ENCODE measurements at places on chromosomes 7 and 10.
A peak's percentile ranks its signal among the peaks of the same experiment; 100 is the strongest.

DNA sequence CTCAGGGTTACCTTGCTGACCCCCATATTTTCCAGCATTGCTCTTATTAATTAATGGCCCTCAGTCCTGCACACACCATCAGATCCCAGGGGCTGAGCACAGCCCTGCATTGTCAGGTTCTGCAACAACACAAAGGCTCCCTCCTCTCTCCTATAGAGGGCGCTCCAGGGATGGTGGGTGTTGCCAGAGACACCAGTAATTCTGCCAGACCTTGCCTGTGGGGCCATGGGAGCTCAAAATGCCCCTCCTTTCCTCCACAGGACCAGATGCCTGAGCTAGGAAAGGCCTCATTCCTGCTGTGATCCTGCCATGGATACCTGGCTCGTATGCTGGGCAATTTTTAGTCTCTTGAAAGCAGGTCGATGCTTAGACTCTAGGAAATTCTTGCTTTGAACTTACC is 42.8 kb upstream of the PRSS58 start:
- no peak for DNase-seq

DNA sequence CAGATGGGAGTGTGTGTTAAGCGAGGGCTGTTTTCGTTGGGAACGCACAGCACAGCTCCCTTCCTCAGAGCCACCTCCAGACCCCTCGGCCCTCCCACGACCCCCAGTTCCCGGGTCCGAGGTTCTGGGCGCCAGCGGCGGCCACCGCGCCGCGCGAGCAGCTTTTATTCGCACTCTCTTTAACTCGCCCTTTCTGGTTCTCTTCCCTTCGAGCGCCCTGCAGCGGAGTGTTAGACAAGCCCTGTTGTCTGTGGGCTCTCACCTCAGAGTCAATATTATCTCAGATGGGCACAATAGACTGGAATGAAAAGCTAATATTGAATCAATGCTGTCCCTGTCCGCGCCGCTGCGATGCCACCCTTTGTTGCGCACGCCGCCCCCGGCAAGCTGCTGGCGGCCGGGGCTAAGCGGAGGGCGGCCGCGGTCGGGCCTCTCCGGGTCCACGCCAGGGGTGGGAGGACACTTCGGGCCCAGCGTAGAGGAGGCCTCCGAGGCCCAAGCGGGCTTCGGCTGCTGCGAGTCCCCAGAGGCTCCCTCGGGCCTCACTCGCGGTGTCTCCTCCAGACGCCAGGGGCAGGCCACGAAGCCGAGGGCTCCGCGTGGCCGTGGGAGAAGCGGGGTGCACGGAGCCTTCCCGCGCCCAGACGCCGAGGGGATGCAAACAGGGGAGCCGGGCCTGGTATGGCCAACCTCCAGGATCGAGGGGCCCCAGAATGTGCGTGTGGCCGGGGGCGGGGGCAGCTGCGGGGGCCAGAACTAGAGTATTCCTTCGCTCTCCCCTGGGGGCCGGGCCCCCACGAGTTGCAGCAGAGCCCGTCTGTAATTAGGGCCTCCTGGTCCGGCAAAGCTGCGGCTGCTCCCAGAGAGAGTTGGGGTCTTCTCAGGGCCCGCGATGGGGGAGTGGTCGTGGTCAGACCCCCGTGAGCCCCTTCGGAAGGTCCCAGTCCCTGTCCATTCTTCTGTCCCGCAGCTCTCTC is 7.9 kb upstream of the EMX2 start:
- DNase-seq, result no peak

GRCh38 chr10:52682766-52683165 is 89.8 kb downstream of the MBL2 start:
- no peak for DNase-seq

GRCh38 chr10:23412223-23412622 is 26.7 kb upstream of the OTUD1 start:
- DNase-seq, result peak; percentile 22

DNA sequence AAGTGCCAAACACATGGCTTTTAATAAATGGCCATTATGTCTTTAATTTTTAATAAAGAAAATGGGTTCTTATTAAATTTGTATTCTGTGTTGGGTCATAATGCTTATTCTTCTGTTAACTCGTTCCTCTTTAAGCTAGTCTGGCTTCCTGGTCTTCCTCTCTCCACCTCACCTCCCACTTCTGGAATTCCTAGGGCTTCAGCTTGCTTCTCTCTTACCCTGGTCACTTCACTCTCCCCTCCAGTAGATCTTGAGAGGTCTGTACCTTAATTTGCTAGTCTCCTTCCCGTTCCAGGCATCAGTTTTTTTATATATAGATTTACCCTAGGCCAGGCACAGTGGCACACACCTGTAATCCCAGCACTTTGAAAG is 111.2 kb downstream of the RALA start:
- DNase-seq, result no peak

GRCh38 chr10:3040069-3040468 is 27.3 kb upstream of the PFKP start:
- DNase-seq, result no peak

GRCh38 chr7:122770686-122771335 is 68.1 kb upstream of the RNF148 start:
- no peak for DNase-seq

- no peak for DNase-seq
These were observed 23.1 kb downstream of the KLF6 start for GRCh38 chr10:3761904-3762303.

DNA sequence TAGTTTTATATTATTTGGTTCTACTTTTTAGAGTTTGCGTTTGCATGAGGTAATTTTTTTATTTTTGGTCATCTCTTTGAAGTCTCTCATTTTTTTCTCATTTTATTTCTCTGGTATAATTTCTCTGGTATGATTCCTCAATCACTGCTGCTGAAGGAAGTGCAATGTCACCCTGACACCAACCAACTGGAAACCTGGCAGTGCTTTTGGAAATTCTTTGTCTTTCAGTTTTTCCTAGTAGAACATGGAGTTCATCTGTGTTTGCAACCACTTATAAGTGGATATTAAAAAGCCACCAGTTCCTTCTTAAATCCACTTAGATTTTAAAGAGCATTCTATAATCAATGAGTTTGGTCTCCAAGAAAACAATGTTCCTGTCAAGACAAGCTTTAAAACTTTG is 291.8 kb downstream of the PRKG1 start:
- DNase-seq, result no peak

GRCh38 chr7:151060113-151060415 is 675 bp downstream of the SLC4A2 start:
- no peak for DNase-seq

DNA sequence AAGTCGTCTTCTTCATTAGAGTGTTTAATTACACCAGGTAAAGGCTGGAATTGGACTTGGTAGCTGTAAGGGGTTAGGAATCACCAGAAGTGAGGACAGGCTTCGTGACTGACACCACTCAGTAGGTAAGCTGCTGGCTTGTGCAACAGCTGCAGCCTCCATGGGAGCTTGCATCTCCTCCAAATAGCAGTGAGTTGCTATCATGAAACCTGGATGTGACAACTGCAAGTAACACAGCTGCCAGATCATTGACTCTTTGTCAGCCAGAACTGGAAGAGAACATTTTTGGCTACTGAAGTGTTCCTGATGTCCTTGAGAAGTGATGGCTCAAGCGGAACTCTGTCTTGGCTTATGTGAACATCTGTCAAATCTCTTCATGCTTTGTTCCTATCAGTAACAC is 64.1 kb upstream of the MSRB2 start:
- no peak for DNase-seq

DNA sequence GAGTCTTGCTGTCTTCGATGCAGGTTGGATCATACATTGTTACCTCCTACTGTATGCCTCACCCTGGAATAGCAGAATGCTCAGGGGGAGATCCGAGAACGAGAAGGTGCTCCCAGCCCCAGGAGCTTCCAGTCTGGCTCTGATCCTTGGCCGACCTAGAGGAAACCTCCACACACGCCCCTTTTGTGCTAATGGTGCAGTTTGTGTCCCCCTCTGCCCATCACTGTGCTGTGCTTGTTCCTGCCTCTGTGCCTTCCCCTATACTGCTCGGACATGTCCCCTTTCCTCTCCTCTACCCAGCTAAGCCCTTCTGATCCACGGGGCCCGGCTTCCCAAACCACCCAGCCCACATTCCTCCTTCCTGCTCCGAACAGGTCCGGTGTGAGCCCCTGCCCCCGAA is 32.5 kb downstream of the ZNF775 start:
- no peak for DNase-seq

- DNase-seq, result no peak
These were observed 96.4 kb upstream of the ETV1 start for GRCh38 chr7:14085901-14086300.

GRCh38 chr7:27235387-27236311 is 7.0 kb upstream of the EVX1 start:
- DNase-seq, result no peak

GRCh38 chr7:139691253-139691781 is 86.5 kb downstream of the HIPK2 start:
- DNase-seq, result no peak

- DNase-seq, result no peak
These were observed 4.8 kb downstream of the RUFY2 start for GRCh38 chr10:68402276-68402675.

DNA sequence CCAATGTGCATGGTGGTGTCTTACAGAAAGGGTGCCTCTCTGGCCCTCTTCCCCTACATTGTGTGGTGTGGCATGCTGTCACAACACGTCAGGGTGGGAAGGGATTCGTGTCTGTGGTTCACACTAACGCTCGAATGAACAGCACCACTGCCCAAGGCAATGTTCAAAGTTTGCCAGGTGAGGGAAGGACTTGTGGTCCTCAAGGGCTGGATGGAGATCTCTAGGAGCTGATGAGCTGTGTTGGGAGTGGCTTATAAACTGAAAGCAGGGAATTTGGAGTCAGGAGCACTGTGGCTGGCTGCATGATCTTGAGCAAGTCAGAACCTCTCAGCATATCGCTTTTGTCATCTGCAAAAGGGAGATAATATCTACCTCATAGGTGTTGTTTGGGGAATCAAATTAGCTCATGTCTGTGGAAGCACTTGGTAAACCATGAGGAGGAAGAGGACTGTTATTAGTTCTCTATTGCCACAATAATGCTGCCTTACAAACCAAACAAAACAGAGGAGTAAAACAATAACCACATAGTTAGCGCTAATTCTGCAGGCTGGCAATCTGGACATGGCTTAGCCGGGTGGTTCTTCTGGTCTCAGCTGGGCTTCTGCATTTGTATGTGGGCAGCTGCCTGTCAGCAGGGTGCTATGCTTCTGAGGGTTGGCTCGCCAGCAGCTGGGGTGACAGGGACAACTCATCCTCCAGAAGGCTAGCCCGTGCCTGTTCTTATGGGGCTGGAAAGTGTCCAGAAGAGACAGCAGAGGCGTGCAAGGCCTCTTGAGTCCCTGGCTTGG is 22.9 kb upstream of the C10orf105 start:
- DNase-seq, result no peak

DNA sequence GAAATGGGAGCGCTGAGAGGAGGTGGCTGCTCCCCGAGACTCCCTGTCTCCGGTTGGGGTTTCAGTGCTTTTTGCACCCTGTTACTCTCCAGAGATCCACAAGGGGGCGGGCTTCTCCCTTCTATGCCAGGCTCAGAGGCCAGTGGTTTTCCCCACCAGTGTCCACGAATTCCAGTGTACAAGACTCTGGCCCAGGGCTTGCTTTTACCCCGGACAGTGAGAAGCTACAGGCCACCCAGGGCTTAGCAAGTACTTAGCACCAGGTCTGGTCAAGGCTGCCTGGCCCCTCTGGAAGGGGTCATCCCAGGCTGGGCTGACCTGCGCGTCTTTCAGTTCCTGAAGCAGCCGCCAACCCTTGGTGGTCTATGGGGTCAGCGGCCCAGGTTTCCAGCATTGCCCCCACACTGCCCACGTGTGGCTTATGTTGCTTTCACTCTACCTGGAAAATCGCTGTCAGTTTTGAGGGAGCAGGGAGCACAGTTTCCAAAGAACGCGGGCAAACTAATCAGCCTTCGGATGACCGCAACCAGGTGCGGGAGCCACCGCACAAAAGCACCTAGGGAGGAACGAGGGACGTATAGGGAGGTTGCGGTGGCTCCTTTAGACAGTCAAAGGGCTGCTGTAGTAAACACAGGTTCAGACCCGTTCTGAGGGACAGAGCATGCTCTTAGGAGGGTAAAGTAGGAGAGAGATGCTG is 6.8 kb downstream of the CYP26A1 start:
- peak; percentile 27 for DNase-seq

DNA sequence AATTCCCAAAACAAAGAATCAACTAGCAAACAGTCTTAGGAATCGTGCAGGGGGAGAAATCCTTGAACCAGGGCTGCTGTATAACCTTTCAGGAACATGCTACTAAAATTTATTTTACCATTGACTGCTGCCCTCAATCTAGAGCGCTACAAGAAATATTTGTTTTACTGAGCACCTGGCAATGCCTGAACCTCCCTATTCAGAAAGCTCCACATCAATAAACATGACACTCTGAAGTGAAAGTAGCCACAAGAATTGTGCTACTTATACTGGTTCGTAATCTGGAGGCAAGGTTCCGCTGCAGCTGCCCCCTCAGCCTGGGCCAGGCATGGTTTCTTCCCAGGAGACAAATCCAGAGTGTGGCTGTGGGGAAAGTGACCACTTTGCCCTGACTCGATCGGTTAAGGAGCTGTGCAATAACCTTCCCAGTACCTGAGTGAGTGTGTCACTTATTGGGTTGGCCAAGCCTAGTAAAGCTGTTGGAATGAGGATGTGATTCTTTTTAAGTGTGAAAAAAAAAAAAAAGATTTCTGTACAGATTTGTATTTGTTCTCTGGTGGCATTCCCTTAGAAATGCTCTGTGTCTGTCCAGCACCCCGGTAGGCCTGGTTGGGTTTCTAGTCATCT is 7.7 kb downstream of the VWA2 start:
- no peak for DNase-seq

- no peak for DNase-seq
These were observed 2.9 kb upstream of the PALD1 start for GRCh38 chr10:70475661-70476060.

- no peak for DNase-seq
These were observed 146.5 kb upstream of the LRRN3 start for GRCh38 chr7:110944448-110944847.

- no peak for DNase-seq
These were observed 165.3 kb downstream of the USP6NL start for GRCh38 chr10:11446133-11446532.

- no peak for DNase-seq
These were observed 166.0 kb upstream of the ZNF32 start for GRCh38 chr10:43814663-43815062.

GRCh38 chr10:43230101-43230908 is 36.6 kb downstream of the RASGEF1A start:
- no peak for DNase-seq

GRCh38 chr10:69866246-69866687 is 64.6 kb downstream of the COL13A1 start:
- DNase-seq, result no peak

DNA sequence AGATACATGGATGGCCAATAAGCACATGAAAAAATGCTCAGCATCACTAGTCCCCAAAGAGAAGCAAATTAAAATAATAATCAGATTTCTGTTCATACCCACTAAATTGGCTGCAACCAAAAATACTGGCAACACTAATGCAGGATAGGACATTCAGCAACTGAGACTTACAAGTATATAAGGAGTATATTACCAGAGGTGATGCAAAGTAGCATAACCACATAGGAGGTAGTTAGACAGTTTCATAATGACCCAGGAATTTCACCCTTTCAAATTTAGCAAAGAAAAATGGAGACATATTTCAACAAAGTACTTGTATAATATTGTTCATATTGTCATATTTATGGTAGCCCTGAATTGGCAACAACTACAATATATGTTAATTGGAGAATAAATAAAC is 727.8 kb downstream of the GRID1 start:
- DNase-seq, result no peak

- DNase-seq, result no peak
These were observed 43.6 kb downstream of the PDGFA start for GRCh38 chr7:475951-476441.
